ENCODE measurements at places on chromosomes 1 and 21. TPM values are rescaled to one million over a fixed set of nuclear protein-coding genes. Genes with fewer than 3 reads are reported as not detected.

Gene CD34
- 0.41 TPM for total RNA-seq

Gene AMY1A
- not detected for total RNA-seq

Gene ZNF648
- total RNA-seq = 1.0 TPM

Gene RLF
- total RNA-seq = 14.0 TPM

Gene PHGDH
- 163 TPM for total RNA-seq

Gene STYXL2
- not detected for total RNA-seq

Gene KCNE1
- not detected for total RNA-seq

Gene TRABD2B
- total RNA-seq = 0.92 TPM

Gene GSTM5
- total RNA-seq = not detected

Gene PTGER3
- total RNA-seq = 1.4 TPM

Gene CLCA1
- total RNA-seq = not detected

Gene LINGO4
- not detected for total RNA-seq

Gene RASAL2
- 20.8 TPM for total RNA-seq

Gene SRGAP2B
- 11.4 TPM for total RNA-seq

Gene RCC2
- total RNA-seq = 80.2 TPM

Gene GPR37L1
- total RNA-seq = 0.04 TPM

Gene CRYBG2
- total RNA-seq = 18.6 TPM

Gene C1orf21
- total RNA-seq = 4.7 TPM

Gene GJB5
- not detected for total RNA-seq

Gene CNN3
- 226 TPM for total RNA-seq

Gene TMEM52
- total RNA-seq = 0.92 TPM

Gene ITGB2
- 9.1 TPM for total RNA-seq

Gene AMY1B
- total RNA-seq = not detected

Gene TRIM58
- total RNA-seq = 5.3 TPM

Gene FCER1G
- not detected for total RNA-seq

Gene TESK2
- total RNA-seq = 2.1 TPM

Gene SLC2A5
- not detected for total RNA-seq

Gene GNAT2
- not detected for total RNA-seq

Gene DCST1
- total RNA-seq = not detected

Gene CORT
- total RNA-seq = not detected

Gene FNBP1L
- total RNA-seq = 68.9 TPM

Gene LMOD1
- total RNA-seq = under 0.01 TPM

Gene AZIN2
- 2.8 TPM for total RNA-seq

Gene EDARADD
- total RNA-seq = 4.7 TPM

Gene MRPS15
- total RNA-seq = 121 TPM

Gene ANKRD45
- total RNA-seq = 0.55 TPM

Gene DNAH14
- 30.8 TPM for total RNA-seq

Gene C1orf210
- total RNA-seq = 4.8 TPM

Gene EPHA8
- not detected for total RNA-seq

Gene DNAJC6
- total RNA-seq = 8.3 TPM

Gene LCE2C
- not detected for total RNA-seq

Gene PPP2R5A
- total RNA-seq = 24.0 TPM

Gene UBXN11
- 9.4 TPM for total RNA-seq

Gene SLC9C2
- total RNA-seq = not detected

Gene OR2L8
- total RNA-seq = not detected

Gene KIF17
- 1.6 TPM for total RNA-seq

Gene MIA3
- total RNA-seq = 39.6 TPM

Gene KRTAP7-1
- not detected for total RNA-seq

Gene KCNH1
- 11.6 TPM for total RNA-seq
